ENCODE measurements at places on chromosomes 16 and 17. TPM values are rescaled to one million over a fixed set of nuclear protein-coding genes. Genes with fewer than 3 reads are reported as not detected.

GRCh38 chr17:81039096-81039495 is 4.1 kb downstream of the BAIAP2 start:
- peaks cover 6% of the 10 kb centered on the region for H3K27me3 ChIP-seq
- H3K36me3 ChIP-seq: no peaks in the 10 kb centered on the region
- no peak for DNase-seq
- H3K27ac ChIP-seq: peak overlapping the region; percentile 92
- peaks cover 65% of the 10 kb centered on the region for H3K4me1 ChIP-seq
- peak overlapping the region; percentile 22 for H3K4me3 ChIP-seq

DNA sequence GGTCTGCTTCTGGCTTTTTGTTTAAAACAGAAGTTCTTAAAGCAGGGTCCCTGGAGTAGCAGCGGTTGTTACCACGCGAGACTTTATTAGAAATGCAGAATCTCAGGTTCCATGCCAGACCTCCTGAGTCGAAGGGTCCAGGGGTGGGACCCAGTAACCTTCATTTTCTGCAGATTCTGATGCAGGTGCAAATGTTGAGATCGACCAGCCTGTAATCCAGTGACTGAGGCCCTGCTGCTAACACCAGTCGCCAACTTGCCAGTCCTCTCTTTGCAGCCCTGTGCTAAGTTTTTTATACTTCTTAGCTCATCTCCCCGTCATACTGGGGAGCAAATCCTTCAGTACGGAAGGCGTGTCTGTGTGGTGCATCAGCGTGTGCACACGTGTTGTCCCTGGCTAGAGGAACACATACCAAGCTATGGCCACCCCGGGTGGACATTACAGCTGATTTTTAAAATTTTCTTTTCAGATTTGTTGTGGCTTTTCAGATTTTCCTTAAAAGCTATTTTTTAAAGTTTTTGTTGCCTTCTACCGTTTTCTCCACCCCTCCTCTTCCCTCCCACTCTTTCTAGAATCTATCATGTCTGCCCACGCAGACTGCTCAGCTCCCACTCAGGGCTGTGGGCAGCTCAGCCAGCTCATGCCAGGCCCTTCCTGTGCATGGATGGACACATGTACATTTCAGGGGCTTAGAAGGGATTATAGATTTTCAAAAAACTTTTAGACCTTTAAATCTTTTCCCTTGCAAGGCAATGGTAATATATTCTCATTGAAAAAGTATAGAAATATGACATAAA is 57.7 kb downstream of the MEAK7 start:
- no peaks in the 10 kb centered on the region for H3K36me3 ChIP-seq
- DNase-seq: no peak
- no peak overlapping the region for H3K27ac ChIP-seq
- no peak overlapping the region for H3K4me3 ChIP-seq
- peaks cover 6% of the 10 kb centered on the region for H3K4me1 ChIP-seq

GRCh38 chr17:2631211-2631610 is 37.8 kb downstream of the PAFAH1B1 start:
- peaks cover 2% of the 10 kb centered on the region for H3K27me3 ChIP-seq
- peaks cover 80% of the 10 kb centered on the region for H3K4me1 ChIP-seq
- no peak overlapping the region for H3K27ac ChIP-seq
- DNase-seq: no peak

- peaks cover 34% of the 10 kb centered on the region for H3K4me1 ChIP-seq
- H3K4me3 ChIP-seq: peak overlapping the region; percentile 27
- H3K27ac ChIP-seq: peak overlapping the region; percentile 87
- DNase-seq: peak; percentile 80
Observed at GRCh38 chr17:60506312-60506711, 19.7 kb downstream of the APPBP2 start.

ZP2 gene
- not detected for total RNA-seq

FBXO39 gene
- total RNA-seq: not detected

PRR15L gene
- total RNA-seq: not detected

SRR gene
- 18.3 TPM for total RNA-seq

All from HFFc6 (cell line).